ENCODE measurements at places on chromosomes 2 and 18.

- DNase-seq = no peak
Measured at GRCh38 chr2:39728941-39729351, 50.1 kb downstream of the THUMPD2 start.

DNA sequence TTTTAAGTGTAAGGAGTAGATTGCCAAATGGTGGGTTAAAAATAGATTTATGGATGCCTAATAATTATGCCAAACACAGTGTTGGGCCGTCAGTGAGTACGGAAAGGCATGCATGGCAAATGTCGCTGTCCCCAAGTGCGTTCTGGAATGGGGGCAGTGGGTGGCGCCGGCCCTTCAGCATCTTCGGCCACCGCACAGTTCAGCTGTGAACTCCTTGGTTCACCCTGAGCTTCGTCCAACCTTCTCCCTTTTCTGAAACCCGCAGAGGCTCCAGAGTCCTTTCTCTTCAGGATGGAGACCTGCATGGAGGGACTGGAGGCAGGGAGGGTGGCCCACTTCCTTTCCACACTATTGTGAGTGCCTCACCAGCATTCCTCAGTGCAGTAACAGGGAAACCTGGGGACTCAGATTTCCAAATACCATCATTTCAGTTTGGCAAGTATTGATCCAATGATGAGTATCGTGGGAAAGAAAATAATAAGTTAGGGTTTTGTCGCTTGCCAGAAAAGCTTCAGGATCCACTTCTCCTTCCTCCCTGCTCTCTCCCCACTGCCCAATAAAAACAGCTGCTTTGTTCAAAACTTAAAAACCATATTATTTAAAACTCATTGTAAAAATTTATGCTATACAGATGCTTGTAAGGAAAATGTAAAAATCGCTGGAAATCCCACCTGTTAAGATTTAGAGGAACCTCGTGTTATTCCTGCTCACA, 74.6 kb upstream of the TXNDC2 start:
- DNase-seq = no peak

GRCh38 chr2:43344868-43345373, 118.5 kb upstream of the ZFP36L2 start:
- DNase-seq = no peak

- no peak for DNase-seq
Measured at GRCh38 chr2:182819412-182819811, 47.0 kb downstream of the FRZB start.

GRCh38 chr2:88632569-88632968, 5.3 kb upstream of the EIF2AK3 start:
- no peak for DNase-seq

DNA sequence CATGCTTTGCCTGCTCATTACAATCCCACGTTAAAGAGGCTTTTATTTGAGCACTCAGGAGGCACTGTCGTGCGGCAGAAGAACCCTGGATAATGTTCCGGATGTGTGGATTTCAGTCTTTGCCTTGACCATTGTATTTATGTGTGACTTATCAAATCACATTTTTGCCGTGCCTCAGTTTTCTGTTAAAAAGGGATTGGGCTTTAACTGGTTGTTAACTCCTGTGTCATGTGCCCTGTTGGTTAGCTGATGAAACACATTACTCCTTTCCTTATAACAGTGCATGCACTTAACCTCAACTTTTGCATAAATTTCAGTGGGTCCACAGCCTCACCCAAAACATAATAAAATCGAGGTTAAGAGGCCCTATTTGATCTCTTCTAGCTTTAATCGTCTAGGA, 52.7 kb downstream of the NAB1 start:
- DNase-seq = no peak

- no peak for DNase-seq
Measured at GRCh38 chr2:157428500-157429175, 15.3 kb downstream of the CYTIP start.

DNA sequence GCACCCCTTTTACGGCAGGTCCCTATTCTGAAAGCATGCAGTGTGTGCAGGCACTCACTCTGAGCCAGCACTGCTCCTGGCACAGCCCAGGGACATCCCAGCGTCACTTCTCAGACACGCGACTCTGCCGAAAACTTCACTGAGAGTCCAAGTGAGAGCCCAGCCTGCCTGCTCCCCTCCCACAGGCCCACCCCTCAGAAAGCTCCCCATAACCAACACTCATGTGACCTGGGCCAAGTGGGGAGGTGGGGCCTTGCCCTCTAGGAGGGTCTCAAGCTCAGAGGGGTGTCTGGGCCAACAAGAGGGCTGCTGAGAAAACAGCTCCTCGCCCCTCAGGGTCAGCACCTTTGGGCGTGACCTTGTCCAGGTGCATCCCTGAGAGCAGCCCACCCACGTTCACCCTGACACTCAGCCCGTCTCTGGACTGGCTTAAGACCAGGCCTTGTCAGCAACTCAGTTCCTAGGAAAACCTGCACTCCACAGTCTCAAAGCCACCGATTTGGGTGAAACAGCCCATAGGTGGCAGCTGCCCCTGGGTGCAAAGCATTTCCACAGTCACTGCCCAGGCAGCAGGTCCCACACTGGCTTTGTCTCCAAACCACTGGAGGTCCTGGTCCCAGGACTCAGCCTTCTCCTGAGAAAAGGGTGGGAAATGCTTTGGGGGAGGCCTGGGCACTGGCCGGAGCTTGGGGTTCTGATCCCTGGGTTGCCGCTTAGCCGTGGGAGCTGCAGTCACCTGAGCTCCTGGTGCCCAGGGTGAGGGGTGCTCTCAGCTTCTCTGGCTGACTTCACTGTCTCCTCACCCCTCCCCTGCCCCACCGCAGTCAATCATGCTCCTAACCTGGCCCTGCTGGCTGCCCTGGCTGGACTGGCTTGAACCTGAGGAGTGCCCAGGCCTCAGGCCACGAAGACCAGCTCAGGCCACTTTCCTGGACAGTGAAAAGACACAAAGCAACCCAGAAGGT, 209.6 kb downstream of the HDAC4 start:
- no peak for DNase-seq

GRCh38 chr18:5895876-5896740, 786 bp upstream of the TMEM200C start:
- DNase-seq = no peak

GRCh38 chr2:227115761-227116160, 48.2 kb downstream of the COL4A4 start:
- DNase-seq = no peak

- no peak for DNase-seq
Measured at GRCh38 chr2:9844036-9844483, 786 bp downstream of the TAF1B start.

DNA sequence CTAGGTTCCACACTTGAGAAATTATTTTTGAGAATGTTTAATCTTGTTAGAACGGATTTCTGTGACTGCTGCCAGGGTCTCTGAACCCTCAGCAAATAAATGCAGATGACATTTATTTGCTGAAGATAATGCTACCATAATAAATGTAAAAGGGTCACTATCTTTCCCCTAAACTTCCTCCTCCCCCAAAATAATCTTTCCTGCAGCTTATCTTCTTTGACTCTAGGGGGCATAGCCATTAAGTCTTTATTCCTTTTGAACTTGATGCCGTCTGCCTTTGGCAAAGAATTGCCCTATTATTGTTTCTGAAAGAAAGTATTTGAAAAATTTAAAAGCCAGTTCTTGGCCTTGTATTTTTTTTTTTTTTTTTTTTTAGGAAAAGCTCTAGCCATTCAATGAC, 63.6 kb upstream of the ACSL3 start:
- DNase-seq = peak; percentile 7

- no peak for DNase-seq
Measured at GRCh38 chr2:153890576-153890975, 18.9 kb downstream of the GALNT13 start.

DNA sequence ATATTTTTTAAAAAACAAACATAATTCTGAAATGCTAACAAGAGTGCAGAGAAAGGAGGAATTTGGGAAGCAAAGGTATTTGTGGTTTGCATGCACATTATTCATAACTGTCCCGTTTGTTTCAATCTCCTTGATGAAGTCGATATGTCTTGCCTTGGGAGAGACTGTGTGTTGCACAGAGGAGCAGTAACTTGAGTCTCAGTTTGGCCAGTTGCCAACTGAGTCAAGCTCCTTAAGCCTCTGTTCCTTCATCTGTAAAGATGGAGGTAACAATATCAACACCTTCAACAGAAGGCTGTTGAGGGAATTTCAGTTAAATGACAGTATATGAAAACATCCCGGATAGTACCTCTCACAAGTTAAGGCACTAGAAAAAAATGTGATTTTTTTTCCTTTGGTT, 226.2 kb downstream of the ASXL3 start:
- no peak for DNase-seq

GRCh38 chr2:62550461-62550860, 44.5 kb upstream of the TMEM17 start:
- no peak for DNase-seq

GRCh38 chr2:176324862-176325261, 55.6 kb downstream of the MTX2 start:
- DNase-seq = no peak

DNA sequence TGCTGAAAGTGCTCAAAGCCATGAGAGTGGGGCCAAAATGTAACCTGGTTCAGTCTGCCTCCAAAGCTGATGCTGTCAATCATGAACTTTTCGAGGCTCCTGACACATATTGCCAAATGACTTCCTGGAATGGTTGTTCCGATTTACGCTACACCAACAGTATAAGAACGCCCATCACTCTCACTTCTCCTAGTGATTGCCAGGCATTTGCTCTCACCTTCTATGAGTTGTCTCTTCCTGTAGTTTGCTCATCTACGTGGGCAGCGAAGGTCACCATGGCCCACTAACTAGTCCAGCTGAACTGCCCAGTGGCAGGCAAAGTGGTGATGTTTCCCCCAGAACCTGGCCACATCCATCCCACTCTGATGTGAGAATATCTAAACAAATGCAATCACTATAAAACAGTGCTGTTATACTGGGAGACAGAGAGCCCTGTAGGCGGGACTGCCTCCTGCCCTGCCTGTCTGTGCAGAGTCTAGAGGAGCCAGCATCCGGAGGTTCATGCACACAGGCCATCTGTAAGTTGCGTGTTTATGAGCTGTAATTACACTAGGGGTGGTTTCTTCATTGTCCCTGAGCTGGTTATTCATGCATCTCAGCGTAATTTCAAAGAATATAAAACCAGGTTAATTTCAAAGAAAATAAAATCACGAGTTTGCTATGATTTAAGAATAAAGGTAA, 8.8 kb upstream of the CABLES1 start:
- no peak for DNase-seq

- no peak for DNase-seq
Measured at GRCh38 chr2:38613126-38613848, 10.6 kb upstream of the HNRNPLL start.

DNA sequence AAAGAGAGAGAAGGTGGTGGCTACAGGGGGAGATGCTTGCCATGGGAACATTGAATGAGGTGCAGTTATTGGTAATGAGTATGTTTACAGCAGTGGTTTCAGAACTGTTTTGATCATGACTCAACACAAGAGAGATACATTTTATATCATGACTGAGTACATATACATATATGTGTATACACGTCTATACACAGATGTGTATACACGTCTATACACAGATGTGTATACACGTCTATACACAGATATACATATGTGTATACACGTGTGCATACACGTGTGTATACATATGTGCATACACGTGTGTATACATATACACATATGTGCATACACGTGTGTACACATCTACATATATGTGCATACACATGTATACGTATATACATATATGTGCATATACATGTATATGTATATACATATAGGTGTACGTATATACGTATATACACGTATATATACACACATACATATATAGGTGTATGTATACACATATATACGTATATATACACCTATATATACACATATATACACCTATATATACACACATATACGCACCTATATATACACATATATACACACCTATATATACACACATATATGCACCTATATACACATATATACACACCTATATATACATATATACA, 518.5 kb downstream of the TSN start:
- DNase-seq = no peak

GRCh38 chr2:143068509-143068908, 60.7 kb upstream of the ARHGAP15 start:
- DNase-seq = no peak

DNA sequence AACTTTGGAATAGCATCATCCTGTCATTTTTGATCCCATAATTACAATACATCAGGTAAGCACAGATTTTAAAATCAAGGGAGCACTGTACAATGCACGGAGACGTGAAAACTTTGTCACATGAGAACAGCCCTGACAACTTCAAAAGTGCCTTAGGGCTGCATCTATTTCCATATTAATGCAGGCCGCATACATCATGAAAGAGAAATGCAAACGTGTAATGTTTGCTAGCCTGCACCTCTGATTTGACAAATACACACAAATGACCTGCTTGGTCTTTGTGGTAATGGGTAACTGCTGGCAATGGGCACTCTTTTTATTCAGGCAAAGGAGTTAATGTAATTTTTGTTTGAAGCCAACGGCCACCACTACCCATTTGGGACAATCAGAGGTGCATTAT, 202.0 kb upstream of the EPHA4 start:
- no peak for DNase-seq

DNA sequence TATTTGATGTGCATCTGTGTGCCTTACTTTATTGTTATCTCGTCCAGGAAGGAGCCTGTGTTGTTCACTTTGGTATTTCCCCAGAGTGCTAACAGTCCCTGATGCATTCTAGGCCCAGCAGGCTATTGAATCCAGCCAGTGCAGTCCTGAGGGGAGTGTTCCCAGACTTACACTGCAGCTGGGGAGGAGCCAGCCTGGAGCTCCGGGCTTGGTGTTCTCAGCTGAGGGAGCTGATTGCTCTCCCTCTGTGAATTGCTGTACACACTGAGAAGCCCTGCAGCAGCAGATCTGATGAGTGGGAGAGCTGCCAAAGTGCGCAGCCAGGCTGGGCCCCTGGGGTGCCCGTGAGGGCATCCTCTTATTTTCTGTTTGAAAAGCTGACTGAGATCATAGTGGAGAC, 159.2 kb downstream of the GALNT3 start:
- DNase-seq = no peak

DNA sequence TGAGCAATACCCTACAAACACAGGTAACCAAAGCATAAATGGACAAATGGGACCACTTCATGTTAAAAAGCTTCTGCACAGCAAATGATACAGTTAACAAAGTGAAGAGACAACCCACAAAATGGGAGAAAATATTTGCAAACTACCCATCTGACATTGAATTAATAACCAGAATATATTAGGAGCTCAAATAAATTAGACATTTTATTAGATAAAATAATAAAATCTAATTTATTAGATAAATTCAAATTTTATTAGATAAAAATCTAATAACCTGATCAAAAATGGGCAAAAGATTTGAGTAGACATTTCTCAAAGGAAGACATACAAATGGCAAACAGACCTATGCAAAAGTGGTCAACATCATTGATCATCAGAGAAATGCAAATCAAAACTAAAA, 35.8 kb upstream of the KCNH7 start:
- DNase-seq = no peak

- DNase-seq = no peak
Measured at GRCh38 chr18:42185486-42185885, 230.5 kb downstream of the PIK3C3 start.

DNA sequence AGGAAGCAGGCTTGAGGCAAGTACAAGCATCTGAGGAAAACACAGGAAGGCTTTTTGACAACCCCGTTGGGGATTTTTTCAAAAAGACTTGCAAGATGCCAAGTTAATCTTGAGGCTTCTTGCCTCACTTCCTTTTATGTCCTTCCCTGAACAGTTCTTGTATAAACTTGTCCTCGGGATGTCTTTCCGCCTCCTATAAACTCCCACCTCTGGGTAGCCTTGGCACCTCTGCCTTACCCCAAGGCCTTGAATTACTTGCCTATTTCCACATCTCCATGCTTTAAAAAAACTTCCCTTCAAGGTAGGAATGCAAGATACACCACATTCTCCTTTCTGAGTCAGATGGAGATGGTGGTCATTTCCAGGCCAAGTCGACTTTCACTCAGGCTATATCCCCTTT, 106.4 kb upstream of the RBBP8 start:
- no peak for DNase-seq

- DNase-seq = no peak
Measured at GRCh38 chr2:161486111-161486510, 70.0 kb downstream of the TBR1 start.

All from Jurkat, Clone E6-1 (cell line).